ENCODE measurements at places on chromosomes 7 and 10.
A peak's percentile ranks its signal among the peaks of the same experiment; 100 is the strongest.

GRCh38 chr10:77643795-77644468 is 6.3 kb upstream of the KCNMA1 start:
- peak; percentile 31 for DNase-seq

- DNase-seq: peak; percentile 9
Observed at GRCh38 chr7:108413782-108414492, 42.3 kb downstream of the NRCAM start.

- no peak for DNase-seq
Observed at GRCh38 chr10:17222329-17222728, 5.7 kb upstream of the VIM start.

GRCh38 chr10:62130948-62131347 is 137.7 kb downstream of the RTKN2 start:
- no peak for DNase-seq

DNA sequence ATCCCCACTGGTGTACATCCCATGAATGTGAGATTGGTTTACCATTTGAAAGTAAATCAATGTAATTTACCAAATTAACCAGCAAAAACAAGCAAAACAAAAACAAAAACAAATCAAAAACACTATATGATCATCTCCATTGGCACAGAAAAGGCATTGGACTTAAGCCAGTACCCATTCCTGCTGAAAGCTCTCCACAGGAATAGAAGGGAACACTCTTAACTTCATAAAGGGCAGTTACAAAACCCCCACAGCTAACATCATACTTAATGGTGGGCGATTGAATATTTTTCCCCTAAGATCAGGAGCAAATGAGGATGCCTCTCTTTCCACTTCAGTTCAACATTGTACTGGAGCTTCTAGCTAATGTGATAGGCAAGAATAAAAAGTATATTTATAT is 34.1 kb downstream of the PRKG1 start:
- DNase-seq: no peak

GRCh38 chr10:76763376-76763775 is 874.2 kb downstream of the KCNMA1 start:
- DNase-seq: no peak

GRCh38 chr7:148306759-148307158 is 283.8 kb upstream of the C7orf33 start:
- no peak for DNase-seq

GRCh38 chr7:141071260-141071854 is 2.5 kb upstream of the TMEM178B start:
- DNase-seq: peak; percentile 70

- no peak for DNase-seq
Observed at GRCh38 chr7:20317413-20317812, 13.3 kb upstream of the ITGB8 start.

DNA sequence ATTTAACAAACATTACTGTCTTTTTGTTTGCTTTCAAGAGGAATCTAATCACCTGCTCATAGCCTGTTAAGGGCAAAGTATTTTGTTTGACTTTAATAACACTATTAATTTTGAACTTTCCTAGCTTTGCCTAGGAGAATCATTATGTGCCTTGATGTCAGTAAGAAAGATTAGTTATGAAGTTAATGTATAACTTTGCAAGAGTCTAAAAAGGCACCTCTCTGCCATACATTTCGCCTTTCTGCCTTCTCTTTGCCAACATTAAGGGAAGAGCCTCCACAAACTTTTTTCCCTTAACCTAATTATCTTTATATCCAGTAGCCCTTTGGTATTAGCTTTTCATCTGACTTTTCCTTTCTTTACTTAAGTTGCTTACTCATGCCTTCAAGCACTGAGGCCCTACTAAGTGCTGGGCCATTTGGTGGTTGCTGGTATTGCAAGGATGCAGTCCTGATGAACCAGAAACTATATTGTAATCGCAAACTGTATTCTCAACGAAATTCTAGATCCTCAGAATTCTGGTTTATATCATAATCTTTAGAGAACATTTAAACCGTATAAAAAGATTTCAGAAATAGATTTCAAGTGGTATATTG is 108.5 kb downstream of the SND1 start:
- DNase-seq: no peak

DNA sequence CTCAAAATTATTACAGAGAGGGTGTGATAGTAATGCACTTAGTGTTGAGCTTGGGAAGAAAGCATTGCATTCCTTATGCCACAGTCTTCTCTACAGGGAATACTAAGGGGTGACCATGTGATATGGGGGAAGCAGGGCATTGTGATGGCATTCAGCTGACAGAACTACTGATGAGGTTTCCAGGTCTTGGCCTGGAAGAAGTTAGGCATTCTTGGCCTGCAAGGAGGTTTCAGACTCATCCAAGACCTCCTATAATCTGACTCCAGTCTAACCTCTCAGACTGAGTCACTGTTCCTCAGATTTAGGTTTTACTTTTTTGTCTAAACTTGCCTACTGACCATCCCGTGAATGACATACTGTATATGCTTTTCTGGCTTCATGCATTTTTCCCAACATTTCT is 7.9 kb downstream of the STMP1 start:
- no peak for DNase-seq

DNA sequence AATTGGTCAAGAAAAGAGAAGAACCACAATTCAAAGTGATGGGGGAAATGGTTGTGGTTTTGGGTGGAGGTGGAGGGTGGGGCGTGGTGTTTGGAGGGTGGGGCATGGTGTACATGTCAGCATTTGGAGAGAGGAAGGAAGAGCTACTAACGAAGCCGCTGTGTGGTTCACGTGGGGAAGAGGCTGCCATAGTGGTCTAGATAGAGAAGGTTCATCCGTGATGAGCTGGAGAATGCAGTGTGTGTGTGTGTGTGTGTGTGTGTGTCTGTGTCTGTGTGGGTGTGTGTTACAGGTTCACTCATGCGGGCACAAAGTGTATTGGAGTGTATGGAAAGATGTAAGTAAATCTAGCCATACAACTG is 6.1 kb upstream of the VCL start:
- DNase-seq: peak; percentile 84

DNA sequence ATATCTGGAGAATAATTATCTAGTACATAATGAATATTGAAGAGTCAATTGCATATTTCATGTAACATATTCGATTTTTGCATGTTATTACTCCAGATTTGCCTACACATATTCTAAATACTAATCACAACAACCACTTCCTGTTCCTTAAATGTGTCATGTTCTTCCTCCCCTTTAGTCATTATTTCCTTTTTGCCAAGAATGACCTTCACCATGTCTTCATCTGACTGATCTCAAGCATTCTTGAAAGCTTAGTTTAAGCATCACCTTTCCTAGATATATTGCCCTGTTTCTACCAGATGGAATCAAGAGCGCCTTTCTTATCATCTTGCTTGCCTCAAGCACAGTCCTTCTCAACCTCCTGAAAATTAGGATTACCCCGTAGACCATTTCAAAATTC is 23.5 kb upstream of the MEOX2 start:
- DNase-seq: peak; percentile 41

- DNase-seq: no peak
Observed at GRCh38 chr7:25391295-25391861, 163.1 kb upstream of the NPVF start.

DNA sequence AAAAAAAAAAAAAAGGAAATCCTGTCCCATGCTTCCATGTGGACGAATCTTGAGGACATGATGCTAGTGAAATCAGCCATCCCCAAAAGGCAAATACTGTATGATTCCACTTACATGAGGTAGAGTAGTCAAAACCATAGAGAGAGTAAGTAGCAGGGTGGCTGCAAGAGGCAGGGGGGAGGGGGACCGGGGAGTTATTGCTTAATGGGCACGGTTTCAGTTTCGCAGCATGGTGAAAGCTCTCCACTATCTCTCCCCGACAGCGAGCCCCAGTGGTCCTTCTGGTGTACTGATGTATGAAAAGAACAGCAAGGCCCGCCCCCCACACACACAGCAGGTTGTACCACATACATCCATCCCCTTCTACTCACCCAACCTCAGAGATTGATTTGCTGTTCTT is 32.8 kb downstream of the NOD1 start:
- peak; percentile 78 for DNase-seq

- no peak for DNase-seq
Observed at GRCh38 chr10:64080071-64080470, 558.9 kb downstream of the REEP3 start.

GRCh38 chr10:124648131-124648475 is 96.1 kb downstream of the FAM53B start:
- no peak for DNase-seq

DNA sequence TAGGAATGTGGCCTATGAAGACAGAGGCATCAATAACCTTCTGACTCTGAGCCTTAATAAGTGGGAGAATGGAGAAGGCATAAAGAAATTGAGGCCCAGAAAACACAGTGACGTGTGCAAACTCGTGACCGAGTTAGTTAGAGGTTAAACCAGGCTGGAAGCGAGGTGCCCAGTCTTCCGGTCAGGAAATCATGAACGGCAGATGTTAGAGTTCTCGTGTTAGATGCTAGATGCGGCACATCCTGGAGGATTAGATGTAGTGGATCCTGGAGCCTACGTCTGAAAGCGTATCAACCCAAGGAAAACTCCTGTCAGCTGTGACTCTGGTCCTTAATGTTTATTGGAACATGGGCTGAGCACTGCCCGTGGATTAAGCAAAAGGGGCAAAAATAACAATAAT is 275.9 kb downstream of the TCF7L2 start:
- no peak for DNase-seq

GRCh38 chr10:24344279-24344678 is 135.3 kb downstream of the KIAA1217 start:
- DNase-seq: no peak

- DNase-seq: no peak
Observed at GRCh38 chr7:1690359-1690958, 20.4 kb downstream of the ELFN1 start.

DNA sequence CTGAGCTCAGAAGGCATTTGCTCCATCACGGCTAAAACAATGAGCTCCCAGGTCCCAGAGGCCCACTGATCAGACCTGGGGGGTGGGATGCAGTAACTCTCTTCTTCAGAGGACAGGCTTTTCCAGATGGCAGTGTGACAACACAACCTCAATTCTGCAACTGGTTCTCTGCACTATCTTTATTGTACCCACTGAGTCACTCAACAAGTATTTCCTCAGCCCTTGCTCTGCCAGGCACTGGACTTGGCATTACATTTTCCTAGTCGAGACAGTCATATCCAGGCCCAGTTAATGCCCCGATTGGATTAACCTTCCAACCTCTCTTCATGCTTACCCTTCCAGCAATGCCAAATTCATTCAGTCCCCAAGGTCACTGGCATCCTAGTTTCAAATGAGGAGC is 72.6 kb downstream of the JAZF1 start:
- DNase-seq: no peak

GRCh38 chr10:78602201-78602932 is 466.4 kb upstream of the ZMIZ1 start:
- DNase-seq: no peak

DNA sequence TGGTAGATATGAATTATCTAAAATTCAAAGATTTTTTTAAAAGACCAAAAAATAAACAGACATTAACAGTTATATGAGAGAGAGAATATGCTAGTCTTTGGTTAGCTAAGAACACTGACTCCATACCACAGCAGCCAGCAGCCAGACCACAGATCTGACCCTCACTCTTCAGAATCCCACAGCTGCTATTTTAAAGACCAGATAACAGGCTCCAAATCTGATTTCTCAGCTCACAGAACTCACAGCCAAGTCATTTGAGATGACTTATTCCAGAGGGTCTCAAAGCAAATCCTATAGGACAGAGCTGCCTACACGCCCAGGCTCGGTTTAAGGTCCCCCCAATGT is 20.4 kb downstream of the NUDCD3 start:
- no peak for DNase-seq

GRCh38 chr10:120456626-120457430 is at the start of gene PLPP4:
TSS of gene PLPP4 (plus strand) at chr10:120457227. CDS start at chr10:120457306, 79 bp downstream.
- no peak for DNase-seq

DNA sequence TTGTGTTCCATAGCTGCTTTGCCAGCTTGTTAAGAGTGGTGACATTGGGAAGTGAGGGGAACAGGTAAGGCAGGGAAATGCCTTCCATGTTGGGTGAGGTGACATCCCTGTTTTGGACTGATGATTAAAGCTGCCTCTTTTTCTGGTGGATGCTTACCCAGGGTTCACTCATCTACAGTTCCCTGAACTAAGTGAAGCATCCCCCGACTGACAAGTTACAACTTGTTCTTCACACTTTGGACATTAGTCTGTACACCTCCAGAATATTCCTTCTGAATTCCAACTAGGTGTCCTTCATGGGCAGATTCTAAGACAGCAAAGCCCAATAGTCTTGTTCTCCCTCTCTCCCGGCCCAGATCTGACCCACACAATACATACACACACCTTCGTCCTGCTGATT is 63.4 kb downstream of the HDAC9 start:
- DNase-seq: no peak

- no peak for DNase-seq
Observed at GRCh38 chr7:80488406-80488805, 23.5 kb downstream of the GNAT3 start.

DNA sequence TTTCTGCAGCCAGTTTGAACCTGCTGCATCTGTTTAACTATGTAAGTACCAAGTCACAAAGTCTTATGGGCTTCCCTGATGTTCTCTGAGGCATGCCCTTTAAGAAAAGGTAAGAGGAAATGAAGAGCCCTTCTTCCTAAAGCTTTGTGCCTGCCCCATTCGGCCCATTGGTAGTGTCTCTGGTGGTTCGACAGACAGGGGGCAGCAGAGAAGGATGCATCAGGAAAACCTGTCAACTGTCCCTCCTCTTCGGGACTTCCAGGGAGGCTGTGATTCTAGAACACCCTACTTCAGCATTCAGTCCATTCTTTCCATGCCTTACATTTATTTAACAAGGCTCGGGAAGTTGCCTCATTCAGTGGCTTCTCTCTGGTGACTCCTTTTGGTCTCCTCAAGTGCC is 1.9 kb upstream of the SFRP4 start:
- peak; percentile 2 for DNase-seq

DNA sequence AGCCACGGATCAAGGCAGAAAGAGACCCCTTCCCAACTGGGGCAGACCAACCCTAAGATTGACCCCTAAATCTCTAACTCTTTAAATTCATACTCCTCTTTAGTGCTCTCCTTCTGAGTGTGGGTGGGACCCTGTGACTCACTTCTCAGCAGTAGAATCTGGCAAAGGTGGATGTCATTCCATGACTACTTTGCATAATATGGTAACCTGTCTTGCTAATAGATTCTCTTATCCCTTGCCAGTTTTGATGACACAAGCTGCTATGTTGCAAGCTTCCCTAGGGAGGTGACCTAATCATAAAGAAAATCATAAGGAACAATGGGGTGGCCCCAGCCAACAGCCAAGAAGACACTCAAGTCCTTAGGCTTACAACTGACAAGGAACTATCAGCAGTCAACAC is 155.4 kb upstream of the VWC2 start:
- no peak for DNase-seq

Measured in activated CD4-positive, alpha-beta T cell treated with anti-CD3 and anti-CD28 coated beads, Interleukin-10, Interleukin-2, amounts not matched to agents 100 ng/mL and 50 ng/mL, durations not matched to agents 16 hours and 8 hours (primary cell).